ENCODE measurements at places on chromosomes 5 and 9.

- DNase-seq = no peak
These were observed 371.4 kb downstream of the TMEM232 start for GRCh38 chr5:110354915-110355644.

- no peak for DNase-seq
These were observed 9.0 kb downstream of the KIAA1958 start for GRCh38 chr9:112495614-112496013.

- peak; percentile 78 for DNase-seq
These were observed 16.2 kb downstream of the TRIM7 start for GRCh38 chr5:181188700-181189362.

GRCh38 chr5:31806561-31806960 lies 167.6 kb downstream of the PDZD2 start:
- DNase-seq = no peak

DNA sequence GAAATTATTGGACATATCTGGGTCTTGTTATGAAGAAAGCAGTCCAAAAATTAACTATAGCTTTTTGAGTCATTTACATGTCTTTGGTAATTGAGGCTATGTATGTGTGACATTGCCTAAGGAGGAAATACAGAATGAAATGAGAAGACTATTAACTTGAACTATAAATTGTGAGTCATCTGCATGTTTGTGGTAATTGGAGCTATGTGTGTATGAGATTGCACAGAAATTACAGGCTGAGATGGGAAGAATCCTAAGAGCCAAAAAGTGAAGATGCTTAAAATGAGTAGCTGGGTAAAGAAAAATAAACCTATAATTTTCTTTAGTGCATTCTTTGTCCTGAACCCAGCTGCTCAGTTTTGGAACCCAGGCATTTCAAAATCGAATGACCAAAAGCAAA lies 747.6 kb upstream of the EDIL3 start:
- no peak for DNase-seq

GRCh38 chr5:96595300-96596090 lies 66.7 kb upstream of the CAST start:
- no peak for DNase-seq

GRCh38 chr5:95723632-95724369 lies 7.3 kb upstream of the RHOBTB3 start:
- DNase-seq = no peak

DNA sequence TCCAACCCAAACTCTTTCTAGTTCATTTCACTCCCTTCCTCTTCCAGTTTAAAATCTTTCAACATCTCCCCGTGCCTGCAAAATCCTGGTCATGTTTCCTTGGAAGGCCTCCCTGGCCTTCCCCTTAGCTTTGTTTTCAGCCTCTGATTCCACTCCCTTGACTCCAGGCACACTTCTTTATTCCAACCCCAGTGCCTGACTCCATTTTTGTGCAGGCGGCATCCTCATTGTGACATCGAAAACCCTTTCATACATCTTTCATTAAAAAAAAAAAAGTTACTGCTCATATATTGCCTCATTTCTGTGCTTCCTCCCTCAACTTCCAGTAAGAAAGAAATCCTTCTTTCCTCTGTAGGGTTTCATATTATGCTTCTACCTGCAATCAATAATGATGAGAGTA lies 7.1 kb upstream of the TNFSF8 start:
- no peak for DNase-seq

- DNase-seq = no peak
These were observed 203.9 kb downstream of the C9orf50 start for GRCh38 chr9:129416821-129417539.

- DNase-seq = no peak
These were observed 12.6 kb downstream of the MGAT1 start for GRCh38 chr5:180790020-180790419.

- no peak for DNase-seq
These were observed 59.5 kb downstream of the MVB12B start for GRCh38 chr9:126386088-126386487.

- no peak for DNase-seq
These were observed 133.1 kb upstream of the FBXL7 start for GRCh38 chr5:15366676-15367391.

GRCh38 chr9:3968891-3969290 lies 331.0 kb downstream of the GLIS3 start:
- DNase-seq = no peak

DNA sequence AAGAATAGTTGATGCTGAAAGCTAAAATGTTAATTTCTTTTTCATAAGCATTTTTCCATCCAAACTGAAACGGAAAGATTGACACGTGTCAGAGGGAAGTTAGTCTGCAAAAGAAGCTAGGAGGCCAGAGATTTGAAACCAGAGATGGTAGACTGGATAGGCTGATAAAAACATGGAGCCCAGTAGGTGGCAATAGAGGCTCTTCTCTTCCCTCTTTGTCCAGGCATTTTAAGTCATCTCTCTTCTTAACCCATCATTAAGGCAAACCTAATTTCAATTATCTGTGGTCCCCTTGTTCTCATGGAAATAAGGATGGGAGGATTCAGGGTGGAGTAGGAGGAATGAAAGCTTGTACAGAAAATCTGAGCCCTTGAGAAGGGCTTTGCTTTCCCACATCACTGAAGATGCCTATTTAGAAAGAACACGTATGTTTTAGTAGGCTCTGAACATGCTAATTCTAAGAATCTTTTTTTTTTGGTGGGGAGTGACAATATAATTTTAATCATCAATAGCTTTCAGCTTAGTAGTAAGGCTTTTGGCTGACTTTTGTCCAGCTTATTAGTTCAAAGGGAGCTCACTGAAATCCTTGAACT lies 66.6 kb downstream of the ZNF474 start:
- peak; percentile 37 for DNase-seq

DNA sequence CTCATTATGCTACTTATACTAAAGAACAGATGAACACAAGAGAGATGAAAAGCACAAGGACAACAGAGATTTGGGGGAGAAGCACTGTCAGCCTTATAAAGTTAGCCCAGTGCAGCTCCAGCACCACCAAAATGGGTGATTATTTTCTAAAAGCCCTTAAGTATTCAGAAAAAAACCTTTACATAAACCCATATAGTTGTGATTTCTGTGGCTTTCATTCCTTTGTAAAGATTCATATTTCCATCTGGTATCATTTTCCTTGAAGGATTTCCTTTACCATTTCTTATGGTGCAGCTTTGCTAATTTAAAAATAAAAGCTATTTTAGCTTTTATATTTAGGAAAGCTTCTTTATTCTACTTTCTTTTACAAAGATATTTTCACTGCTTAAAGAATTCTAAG lies 311.0 kb downstream of the TMEM167A start:
- DNase-seq = no peak

DNA sequence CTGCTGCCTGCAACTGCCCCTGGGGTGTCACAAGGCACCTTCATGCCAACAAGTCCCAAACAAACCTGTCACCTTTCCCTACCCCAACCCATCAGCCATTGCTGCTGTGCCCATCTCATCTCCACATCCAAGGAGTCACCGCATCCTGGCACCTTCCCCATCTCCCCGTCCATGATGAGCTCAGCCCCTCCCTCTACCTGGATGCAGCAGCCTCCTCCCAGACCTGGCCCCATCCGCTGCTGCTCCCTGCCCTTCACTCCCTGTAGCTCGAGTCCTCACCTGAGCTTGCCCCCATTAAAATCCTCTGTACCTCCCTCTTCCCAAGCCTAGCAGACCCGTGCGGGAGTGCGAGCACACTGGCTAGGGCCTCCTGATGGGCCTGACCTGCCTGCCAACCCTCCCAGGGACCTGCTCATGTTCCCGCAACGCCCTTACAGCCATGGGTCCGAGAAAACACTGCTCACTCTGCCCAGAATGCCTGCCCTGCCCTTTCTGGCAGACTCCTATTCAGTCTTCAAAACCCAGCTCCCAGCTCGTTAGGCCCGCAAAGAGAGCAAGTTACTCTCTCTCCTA lies 110.6 kb downstream of the ADAMTS2 start:
- no peak for DNase-seq

DNA sequence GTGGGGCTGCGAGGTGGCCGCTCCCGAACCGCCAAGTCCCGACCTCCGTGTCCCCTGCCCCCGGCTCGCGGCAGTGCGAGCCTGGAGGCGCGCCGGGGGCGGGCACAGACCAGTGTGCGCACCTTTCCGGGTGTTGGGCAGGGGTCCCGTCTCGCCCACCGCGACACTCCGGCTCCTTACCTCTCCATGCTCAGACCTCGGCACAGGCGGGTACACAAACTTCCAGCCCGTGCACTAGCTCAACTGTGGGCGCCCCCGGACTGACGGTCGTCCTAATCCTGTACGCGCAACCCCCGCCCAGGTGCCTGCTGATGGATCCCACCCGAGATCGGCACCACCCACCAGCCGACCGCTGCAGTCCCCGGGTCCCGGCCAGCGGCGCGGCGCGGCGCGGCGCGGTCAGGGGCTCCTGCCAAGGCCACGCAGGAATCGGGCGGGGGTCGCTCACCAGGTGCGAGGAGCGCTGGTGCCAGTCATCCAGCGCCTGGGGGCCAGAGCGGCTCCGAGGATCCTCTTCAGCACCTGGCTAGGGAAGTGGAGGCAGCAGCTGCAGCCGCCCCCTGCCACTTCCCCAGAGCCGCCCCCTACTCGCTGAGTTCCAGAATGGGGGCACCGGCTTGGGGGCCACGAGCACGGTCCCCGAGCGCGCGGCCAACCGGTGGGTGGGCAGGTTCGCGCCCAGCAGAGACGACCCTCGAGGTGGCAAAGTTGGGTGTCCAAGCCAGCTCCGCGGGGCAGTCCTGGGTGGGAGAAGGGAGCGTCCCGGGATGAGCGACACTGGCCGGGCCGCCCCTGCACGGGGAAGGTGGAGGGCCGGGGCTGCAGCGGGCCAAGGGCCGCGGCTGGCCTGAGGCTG lies 511 bp downstream of the SEMA5A start:
- no peak for DNase-seq

DNA sequence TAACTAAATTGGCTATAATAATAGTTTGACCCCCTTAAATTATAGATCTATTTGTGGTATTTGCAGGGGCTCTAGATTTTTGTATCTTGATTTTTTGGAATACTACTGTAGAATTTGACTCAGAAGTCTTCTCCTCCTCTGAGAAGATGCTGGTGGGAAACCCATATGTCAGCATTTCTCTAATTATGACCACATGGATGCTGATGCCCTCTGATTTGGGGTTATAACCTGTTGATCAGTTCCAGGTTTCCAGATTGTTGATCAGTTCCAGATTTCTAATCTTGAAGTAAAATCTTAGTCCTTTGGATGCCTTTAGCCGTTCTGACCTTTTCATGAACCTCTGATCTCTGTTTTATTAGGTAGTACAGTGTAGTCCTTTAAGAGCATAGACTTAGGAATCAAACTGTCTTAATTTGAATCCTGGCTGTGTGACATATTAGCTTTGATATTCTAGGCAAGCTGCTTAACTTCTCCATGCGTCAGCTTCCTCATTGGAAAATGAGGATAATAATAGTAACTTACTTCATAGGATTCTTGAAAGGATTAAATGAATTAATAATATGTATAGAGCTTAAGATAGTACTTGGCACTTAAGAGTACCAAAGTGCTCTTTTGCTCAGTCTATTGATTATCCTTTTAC lies 8.1 kb downstream of the FSD1L start:
- DNase-seq = no peak

GRCh38 chr5:99068944-99069650 lies 140.3 kb upstream of the CHD1 start:
- no peak for DNase-seq
